ENCODE measurements at places on chromosomes 13 and 19.

- DNase-seq: no peak
Measured at GRCh38 chr13:80050252-80050651, 290.7 kb downstream of the SPRY2 start.

GRCh38 chr13:112638919-112639318 lies 50.9 kb upstream of the ATP11A start:
- no peak for DNase-seq

GRCh38 chr13:94860981-94861407 lies 148.6 kb upstream of the SOX21 start:
- DNase-seq: no peak

GRCh38 chr13:110280985-110281688 lies 25.8 kb downstream of the COL4A1 start:
- peak; percentile 78 for DNase-seq

DNA sequence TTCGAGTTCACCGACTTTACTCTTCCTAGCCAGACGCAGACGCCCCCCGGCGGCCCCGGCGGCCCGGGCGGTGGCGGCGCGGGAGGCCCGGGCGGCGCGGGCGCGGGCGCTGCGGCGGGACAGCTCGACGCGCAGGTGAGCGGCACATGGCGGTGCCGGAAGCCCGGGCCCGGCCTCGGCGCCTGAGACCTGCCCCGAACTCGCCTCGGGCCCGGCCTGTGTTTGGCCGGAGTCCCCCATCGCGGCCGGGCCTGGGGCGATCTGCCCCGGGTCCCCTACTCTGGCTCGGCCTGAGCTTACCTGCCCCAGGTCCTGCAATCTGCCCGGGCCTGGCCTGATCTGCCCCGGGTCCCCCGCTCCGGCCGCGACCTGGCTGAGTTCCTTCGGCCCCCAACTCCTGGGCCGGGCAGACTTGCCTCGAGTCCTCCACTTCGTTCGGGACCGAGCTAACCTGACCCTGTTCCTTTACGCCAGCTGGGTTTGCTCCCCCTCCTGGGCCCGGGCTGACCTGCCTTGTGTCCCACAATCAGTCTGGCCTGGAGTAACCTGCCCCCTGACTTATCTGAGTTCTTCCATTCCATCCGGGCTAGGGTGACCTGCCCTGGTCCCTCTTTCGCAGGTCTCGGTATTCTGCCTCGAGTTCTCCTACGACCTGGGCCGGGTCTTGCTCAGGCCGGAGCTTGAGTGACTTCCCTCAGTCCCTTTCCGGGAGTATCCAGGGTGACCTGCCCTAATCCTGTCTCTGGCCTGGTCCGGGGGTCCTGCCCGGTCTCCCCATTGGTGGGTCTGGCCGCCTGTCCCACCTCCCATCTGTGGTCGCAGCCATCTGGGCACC lies 764 bp downstream of the UPF1 start:
- no peak for DNase-seq

GRCh38 chr19:11089254-11090013 lies at the start of gene LDLR:
TSS of gene LDLR (plus strand) at chr19:11089463. CDS start at chr19:11089549, 86 bp downstream.
- DNase-seq: peak; percentile 90

DNA sequence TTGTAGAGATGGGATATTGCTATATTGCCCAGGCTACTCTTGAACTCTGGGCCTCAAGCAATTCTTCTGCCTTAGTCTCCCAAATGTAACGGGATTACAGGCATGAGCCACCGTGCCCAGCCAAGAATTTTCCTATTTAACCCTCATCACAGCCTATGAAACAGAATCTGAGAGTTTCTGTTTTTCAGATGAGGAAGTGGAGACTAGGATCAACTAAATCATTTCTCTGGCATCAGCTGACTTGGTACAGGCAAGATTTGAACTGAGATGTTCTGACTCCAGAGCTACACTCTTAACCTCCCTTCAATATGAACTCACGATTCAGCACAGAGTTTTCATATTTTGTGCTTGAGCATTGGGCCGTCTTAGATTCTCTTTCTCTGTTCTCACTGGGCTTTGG lies 8.1 kb downstream of the ZNF460 start:
- no peak for DNase-seq

GRCh38 chr19:36819130-36819630 lies 19.0 kb downstream of the ZNF790 start:
- DNase-seq: no peak

DNA sequence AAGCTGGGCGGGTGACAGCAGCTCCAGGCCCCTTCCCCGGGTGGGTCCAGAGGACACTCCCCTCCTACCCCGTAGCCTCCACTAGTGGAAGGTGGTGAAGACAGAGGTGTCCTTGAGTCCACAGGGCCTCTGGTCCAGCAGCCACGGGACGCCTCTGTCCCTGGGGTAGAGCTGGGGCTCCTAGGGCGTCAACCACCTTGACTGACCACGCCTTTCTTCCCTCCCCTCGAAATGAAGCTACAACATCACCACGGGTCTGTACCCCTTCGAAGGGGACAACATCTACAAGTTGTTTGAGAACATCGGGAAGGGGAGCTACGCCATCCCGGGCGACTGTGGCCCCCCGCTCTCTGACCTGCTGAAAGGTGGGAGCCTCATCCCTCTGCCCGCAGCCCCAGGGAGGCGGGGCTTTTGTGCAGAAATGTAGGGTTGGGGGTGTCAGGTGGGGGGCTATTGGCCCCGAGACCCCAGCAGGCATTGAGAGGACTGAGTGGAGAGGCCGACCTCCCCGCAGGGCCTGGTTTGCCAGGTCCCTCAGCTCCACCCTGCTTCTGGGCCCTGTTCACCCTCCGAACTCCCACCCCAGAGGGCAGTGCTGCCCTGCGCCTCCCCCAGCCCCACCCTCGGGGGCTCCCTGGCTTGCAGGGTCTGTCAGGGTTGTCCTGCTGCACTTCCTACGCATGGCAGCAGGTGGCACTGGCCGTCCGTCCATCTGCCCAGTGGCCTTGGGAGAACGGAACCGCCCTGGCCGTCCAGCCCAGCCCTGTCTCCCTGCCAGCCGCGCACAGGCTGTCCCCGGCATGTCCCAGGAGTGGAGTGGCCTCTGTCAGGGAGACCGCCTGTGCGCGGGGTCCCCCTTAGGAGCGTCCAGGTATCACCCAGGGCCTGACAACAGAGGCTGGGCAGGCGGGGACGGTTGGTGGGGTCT lies 15.7 kb downstream of the STK11 start:
- DNase-seq: peak; percentile 84

- DNase-seq: no peak
Measured at GRCh38 chr13:101332583-101332982, 83.7 kb downstream of the NALCN start.

DNA sequence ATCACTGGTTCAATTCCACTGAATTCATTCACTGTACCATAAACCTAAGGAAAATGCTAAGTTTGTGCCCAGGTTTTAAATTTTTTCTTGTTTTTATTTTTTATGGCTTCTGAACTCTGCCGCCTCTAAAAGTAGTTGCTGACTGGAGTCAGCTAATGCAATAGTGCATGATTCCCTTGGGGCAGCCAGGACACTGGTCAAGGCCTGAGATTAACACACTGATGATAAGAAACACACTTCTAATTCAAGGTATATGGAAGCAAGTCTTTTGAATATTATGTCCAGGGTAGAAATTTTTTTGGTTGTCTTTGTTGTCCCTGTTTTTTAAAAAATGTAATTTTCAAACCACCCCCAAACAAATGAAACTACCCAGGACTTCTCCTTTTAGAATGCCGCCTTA lies 72.2 kb downstream of the CDADC1 start:
- no peak for DNase-seq

Data from Right ventricle myocardium inferior (tissue), 1 donor.